ENCODE measurements at places on chromosomes 5 and 9. TPM values are rescaled to one million over a fixed set of nuclear protein-coding genes. Genes with fewer than 3 reads are reported as not detected.

Gene PPP1R26
- total RNA-seq = 6.3 TPM

Gene CD14
- 5.3 TPM for total RNA-seq

Gene JADE2
- 27.0 TPM for total RNA-seq

Gene CATSPER3
- total RNA-seq = 0.13 TPM

Gene NUTM2G
- not detected for total RNA-seq

Gene PGM5
- total RNA-seq = 0.91 TPM

Gene CFAP77
- total RNA-seq = 0.13 TPM

Gene SLC6A3
- 0.13 TPM for total RNA-seq

Gene TMEM252
- total RNA-seq = not detected

Gene PCDHB11
- 1.7 TPM for total RNA-seq

Gene PCDHB2
- total RNA-seq = 4.2 TPM

Gene HCN1
- not detected for total RNA-seq

Gene NMUR2
- total RNA-seq = not detected

Gene STK32A
- total RNA-seq = 3.9 TPM

Gene CXCL14
- 0.13 TPM for total RNA-seq

Gene CTXN3
- total RNA-seq = not detected

Gene KIAA1958
- total RNA-seq = 1.7 TPM

Gene OBP2A
- not detected for total RNA-seq

Gene ATP6V1G1
- total RNA-seq = 84.4 TPM

Gene CDKN2B
- 5.9 TPM for total RNA-seq

Gene ANKRD18B
- not detected for total RNA-seq

Gene CENPH
- 13.6 TPM for total RNA-seq

Gene INSL4
- total RNA-seq = not detected
